ENCODE measurements at places on chromosomes 2 and 18.

GRCh38 chr2:31002537-31003150 is 135.6 kb downstream of the GALNT14 start:
- no peak for DNase-seq

DNA sequence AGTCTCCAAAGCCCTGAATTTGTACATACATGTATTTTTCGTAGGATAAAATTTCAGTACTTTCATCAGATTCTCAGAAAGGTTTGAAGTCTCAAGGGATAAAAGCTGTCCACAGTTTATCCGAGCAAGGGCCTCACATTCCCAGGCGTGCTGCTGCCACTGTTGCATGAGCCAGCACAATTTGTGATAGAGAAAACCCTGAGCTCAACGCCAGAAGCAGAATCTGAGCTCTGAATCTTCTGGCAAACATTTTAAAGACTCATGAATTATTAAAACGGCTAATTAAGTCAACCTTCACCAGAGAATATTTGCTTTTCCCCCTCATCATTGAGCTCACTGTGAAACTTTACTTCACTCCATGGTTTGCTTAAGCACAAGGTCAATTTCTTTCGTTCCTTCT is 38.5 kb upstream of the STPG4 start:
- DNase-seq, result no peak

GRCh38 chr18:36638224-36638623 is 190.6 kb downstream of the TPGS2 start:
- DNase-seq, result no peak

- DNase-seq, result no peak
These were observed 116.2 kb downstream of the STPG4 start for GRCh38 chr2:47038656-47039488.

- DNase-seq, result no peak
These were observed 133.7 kb downstream of the COL6A3 start for GRCh38 chr2:237280229-237280628.

DNA sequence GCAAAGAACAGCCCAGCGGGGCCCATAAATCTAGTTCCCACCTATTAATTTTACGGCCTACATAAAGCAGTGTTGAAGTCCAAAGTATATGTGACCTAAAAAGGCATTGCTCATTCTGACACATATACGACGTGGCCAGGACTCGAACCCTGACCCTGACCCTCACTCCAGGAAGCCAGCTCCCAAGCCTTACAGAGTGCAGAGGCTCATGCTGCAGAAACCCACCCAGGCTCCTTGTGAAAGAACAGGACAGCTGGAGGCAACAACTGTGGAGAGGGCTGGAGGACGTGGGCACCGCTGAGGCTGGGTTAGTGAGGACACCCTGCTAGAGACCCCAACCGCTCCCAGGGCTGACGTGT is 221.6 kb downstream of the CYP26B1 start:
- no peak for DNase-seq

- no peak for DNase-seq
These were observed 380.6 kb downstream of the SOX11 start for GRCh38 chr2:6072768-6073167.

DNA sequence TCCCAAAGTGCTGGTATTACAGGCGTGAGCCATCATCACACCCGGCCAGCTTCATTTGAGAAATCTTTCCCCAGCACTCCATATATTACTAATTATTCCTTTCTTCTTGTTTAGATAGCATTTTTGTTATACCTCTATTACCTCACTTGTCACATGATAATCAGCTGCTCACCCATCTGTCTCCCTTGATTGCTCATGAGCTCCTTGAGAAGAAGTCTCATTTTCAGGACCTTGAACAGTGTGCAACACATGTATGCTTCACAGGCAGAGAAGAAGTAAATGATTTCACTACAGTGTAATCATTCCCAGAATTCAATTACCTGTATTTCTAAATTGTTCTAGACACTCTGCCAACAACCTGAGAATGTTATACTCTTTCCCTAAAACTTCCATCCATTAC is 6.2 kb downstream of the PAIP2B start:
- DNase-seq, result no peak

- no peak for DNase-seq
These were observed 224.8 kb upstream of the GYPC start for GRCh38 chr2:126431136-126431535.

GRCh38 chr2:176574484-176575236 is 305.4 kb downstream of the MTX2 start:
- no peak for DNase-seq

DNA sequence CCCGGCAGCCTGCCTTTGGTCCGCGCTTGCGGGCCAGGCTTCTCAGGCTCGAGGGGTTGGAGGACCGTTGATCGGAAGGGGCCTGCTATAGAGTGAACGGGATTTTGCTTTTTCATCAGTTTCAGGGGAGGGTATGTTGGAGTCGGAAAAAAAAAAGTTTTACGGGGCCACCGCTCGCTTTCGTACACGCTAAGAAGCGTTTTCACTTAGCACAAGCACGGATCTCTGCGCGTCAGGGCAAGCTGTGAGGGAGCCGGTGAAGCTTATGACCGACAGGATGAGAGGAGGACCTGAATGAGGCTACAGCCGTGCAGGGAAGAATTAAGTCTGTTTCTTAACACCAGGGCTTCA is 443 bp downstream of the CPSF3 start:
- no peak for DNase-seq

DNA sequence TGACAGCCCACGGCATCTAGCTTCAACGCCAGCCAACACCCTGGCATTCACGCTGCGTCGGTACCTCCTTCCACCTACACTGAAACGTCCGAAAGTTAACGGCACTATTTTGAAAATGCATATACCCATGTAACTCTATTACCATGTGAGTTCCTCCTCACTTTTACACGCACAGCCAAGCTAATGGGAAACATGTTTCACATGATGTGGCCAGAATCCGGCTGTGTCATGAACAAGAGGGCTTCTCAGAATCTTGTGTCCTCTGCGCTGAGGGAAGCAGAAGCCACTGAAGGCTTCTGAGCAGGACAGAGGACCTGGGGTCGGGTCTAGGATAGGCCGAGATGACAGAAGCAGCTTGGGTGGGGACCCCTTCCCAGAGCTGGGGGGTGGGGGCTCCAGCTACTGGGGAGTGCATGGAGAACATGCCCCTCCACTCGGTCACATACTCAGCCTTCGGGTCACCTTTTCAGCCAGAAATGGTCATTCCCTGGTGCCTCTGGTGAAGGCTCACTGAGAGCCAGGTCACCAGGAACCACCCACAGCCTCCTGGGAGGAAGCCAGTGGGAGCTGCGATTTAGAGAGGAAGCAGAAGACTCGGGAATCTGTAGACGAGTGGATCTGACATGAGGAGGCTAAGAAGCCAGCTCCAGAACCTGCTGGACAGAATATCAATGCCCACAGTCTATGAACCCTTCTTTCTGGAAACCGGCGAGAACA is 41.5 kb downstream of the HDAC4 start:
- DNase-seq, result no peak

- no peak for DNase-seq
These were observed 83.7 kb upstream of the GALNT5 start for GRCh38 chr2:157173740-157174184.

- DNase-seq, result no peak
These were observed 280.7 kb upstream of the HNRNPA3 start for GRCh38 chr2:176931588-176932563.

- no peak for DNase-seq
These were observed 65.0 kb upstream of the MMADHC start for GRCh38 chr2:149652526-149652925.

DNA sequence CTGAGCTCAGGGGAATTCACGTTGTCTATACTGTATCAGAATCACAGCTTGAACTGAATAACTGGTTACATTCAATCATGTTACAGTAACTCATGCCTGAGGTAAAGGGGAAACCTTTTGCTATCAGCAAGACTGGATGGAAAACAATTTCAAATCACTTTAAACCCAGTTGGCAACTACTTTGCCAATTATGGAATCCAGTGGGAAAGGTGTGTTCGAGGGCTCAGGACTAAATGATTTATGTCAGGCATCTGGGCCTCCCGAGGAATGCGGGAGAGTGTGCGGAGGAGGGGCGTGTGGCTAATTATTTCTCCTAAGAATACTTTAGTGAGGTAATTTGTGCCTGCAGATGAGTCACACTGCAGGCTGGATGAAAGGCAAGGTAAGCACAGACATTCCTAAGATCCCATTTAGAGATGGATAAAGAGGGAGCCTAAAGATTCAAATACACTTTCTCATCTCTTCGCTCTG is 100.1 kb downstream of the HRH4 start:
- DNase-seq, result no peak

GRCh38 chr2:205864491-205864890 is 182.2 kb downstream of the NRP2 start:
- DNase-seq, result no peak

DNA sequence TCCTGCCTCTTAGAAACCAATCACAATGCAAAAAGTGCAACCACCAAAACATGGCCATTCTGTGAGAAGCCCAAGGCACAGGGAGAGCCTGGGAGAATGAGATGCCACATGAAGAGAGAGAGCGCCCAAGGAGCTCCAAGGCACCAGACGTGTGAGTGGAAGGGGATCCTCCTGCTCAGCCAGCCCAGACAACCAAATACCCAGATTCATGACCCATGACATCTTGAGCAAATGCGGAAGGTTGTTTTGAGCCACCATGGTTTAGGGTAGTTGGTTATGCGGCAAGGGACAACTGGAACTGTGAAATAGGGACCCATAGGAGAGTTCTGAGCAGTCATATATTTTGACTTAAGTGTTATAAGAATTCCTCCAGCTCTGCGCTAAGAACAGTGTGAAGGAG is 7.0 kb downstream of the AFF3 start:
- DNase-seq, result no peak

- DNase-seq, result no peak
These were observed 315.3 kb downstream of the CLIP4 start for GRCh38 chr2:29430382-29431112.

GRCh38 chr18:78857314-78858150 is 122.1 kb upstream of the SALL3 start:
- DNase-seq, result no peak

Data from NCI-H1436 (cell line).